ENCODE measurements at places on chromosomes 1 and 21.

GRCh38 chr1:4980211-4980610 is 325.8 kb downstream of the AJAP1 start:
- no peak for DNase-seq

DNA sequence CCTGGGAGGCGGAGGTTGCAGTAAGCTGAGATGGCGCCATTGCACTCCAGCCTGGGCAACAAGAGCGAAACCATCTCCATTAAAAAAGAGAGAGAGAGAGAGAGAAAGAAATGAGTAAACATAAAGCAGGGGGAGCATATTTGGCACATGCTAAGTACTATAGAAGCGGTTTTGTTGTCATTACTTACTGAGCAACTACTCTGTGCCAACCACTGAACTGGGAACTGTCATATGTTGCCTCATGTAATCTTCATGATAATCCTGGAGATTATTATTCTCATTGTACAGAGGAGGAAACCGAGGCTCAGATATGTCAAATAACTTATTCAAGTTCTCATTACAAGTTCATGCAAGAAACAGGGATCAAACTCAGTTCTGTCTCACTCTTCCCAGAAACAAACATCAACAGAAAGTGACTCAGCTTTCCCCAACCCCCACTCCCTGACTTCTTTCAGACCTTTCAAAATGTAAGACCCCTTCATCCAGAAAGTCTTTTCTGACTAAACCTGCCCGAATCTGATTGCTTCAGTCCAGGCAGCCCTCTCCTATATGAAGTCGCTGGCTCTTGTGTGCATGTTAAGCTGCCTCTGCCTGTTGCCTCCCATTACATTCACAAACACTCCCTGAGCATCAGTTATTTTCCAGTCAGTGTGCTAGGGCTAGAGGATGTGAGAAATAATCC is 23.5 kb downstream of the LAMB3 start:
- no peak for DNase-seq

- peak; percentile 80 for DNase-seq
Measured at GRCh38 chr1:172321451-172321850, 99.0 kb upstream of the C1orf105 start.

GRCh38 chr21:37496972-37497371 is 130.4 kb downstream of the DYRK1A start:
- DNase-seq: peak; percentile 30

DNA sequence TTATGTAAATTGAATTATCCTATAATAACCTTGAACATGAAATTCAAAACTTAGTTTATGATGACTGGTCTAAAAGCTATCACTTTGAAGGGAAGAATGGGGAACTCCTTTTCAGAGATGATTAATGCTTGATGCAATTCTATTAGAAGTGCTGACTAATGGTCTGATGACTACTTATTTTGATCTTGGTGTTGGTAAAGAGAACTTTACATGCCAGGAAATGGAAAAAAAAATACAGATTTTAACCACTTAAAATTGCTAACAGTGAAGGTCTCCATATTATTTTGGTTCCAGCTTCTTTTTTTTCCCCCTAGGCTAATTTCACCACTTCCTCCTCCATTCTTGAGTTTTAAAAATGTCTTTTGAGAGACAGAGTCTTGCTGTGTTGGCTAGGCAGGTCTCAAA is 22.9 kb downstream of the S1PR1 start:
- peak; percentile 89 for DNase-seq

DNA sequence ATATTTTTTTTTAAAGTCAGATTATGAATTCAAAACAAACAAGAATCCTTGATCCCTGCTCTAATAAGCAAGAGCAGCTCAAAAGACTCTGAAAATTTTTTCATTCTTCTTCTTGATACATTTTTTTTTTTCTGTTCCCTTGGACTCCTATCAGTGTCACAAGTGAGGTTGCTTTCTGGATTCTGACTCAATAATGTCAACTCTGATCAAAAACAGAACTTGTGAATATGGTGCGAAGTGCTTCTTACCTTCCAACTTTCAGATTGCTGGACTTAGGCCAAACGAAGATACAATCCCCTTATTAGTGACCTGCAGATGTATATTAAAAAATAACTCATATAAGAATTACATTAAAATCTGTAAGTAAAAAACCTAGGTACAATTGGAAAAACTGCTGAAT is 136.1 kb downstream of the GPATCH2 start:
- no peak for DNase-seq

DNA sequence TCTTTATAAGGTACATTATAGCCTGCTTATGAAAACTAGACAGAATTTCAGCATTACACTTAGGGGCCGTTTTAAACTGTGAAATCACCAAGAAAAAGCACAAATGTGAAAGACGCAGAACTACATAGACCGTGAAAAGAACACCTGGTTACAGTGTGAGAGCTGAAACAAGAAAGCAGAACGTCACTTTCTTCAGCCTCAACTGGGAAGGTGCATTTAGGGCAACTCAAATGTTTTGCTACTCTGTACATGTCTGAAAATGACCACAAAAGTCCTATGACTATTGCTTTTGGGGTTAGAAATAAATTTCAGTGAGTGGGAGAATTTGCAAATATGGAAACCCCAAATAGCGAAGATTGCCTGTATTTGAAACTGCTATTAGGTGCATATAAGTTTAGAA is 268.7 kb downstream of the OLFM3 start:
- no peak for DNase-seq

GRCh38 chr1:1397839-1398523 is 1.2 kb downstream of the CCNL2 start:
- DNase-seq: peak; percentile 43

- DNase-seq: peak; percentile 10
Measured at GRCh38 chr1:228794173-228794572, 58.9 kb downstream of the RHOU start.

Measured in fibroblast of the aortic adventitia (primary cell).